ENCODE measurements at places on chromosomes 6 and 20.

DNA sequence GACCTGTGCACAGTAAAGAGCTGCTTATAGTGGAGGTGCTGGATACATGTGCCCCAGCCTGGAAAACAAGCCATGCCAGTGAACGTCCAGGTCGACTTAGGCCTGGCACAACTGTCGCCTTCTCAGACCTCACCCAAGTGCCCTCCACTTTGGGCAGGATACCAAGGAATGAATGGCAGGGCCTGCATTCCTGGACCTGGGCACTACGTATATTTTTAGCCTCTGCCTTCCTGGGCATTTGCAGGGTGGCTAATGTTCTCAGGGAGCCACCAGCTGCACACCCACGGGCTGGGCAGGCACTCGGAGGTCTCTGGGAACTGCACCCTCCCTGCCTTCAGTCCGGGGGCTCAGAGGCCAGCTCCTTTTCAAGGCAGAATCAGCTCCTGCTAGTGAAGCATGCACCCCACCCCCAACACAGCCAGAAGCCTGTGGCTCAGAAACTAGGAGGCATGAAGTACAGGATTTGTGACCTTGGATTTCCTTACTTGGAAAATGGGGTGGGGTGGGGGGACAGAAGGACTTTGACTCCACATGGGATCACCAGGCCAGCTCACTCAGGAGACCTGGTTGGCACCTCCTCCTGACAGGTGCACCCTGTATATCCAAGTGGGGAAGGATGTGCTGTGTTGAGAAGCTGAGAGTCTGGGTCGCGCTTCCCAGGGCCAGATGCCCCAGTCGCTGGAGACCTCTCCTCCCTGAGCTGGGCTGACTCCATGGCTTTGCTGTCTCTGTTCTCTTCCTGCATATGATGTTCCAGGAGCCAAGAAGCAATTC, 2.5 kb upstream of the LSM14B start:
- DNase-seq: peak; percentile 64

DNA sequence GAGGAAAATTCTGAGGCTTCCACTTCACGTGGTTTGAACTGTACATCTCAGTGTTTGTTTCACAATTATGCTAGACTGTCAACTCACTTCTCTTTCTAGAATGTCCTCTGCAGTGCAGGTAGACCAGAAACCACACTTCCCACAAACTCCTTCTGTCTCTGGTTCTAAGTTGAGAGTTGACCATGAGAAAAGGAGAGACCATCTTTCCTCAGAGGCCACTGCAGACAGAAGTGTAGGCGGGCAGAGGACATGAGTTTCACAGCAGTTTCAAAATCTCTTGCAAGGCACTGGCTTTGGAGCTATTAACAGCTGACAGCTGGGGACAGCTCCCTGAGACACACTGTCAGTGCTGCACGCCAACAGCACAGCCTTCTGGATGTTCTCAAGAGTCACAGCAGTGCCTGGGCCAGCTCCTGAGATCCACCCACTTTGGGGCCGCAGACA, 55.4 kb upstream of the MOXD1 start:
- DNase-seq: no peak

DNA sequence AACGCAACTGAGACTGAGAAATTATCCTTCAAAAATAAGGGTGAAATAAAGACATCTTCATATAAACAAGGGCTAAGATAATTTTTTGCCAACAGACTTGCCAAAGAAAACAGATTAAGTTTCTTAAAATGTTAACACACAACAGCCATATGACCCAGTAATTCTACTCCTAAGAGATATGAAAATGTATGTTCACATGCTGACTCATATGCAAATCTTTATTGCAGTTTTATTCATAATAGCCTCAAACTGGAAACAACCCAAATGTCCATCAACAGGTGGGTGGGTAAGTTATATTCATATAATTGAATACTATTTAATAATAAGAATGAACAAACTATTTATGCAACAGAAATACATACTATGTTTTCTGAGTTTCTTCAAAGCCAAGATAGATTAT, 140.1 kb downstream of the REV3L start:
- no peak for DNase-seq

DNA sequence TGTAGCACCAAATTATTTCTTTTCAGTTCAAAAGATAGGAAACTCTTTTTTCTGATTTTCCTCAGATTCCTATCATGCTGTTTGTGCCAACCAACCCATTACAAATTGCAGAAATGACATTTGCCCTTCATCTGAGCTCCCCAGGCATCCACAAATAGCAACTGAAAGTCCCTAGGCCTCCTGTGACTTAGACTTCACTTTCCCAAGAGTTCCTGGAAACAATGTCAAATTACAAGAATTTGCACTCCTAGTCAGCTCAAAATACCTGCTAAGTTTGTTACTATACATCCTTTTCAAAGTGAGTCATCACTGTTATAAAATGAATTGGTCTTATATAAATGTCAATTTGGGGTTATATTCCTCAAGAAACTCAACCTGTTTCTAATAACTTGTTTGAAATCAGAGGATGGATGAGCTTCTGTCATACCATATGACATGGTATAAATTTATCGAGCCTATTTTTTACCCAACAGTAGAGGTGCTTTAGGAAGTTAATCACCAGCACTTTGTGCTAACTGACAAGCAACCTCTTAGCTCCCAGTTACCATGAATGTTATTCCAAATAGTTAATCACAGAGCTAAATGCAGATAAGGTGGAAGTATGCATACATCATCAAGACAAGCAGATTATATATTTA, 256.5 kb downstream of the HACE1 start:
- no peak for DNase-seq

- DNase-seq: no peak
Observed at GRCh38 chr6:159110013-159110412, 59.2 kb upstream of the FNDC1 start.

DNA sequence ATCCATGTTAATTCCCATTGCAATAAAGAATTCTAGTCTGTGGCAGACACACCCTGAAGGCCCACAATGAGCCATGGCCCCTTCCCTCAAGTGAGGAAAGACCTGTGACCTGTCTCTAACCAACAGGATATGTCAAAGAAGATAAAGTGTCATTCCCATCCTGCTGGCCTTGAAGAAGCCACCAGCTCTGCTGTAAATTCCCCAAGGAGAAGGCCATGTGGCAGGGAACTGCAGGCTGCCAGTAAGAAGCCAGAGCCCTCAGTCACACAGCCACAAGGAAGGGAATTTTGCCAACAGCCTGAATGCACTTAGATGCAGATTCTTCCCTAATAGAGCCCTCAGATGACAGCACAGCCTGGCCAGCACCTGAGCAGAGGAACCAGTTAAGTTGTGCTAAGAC, 24.8 kb downstream of the VIP start:
- no peak for DNase-seq

- DNase-seq: no peak
Observed at GRCh38 chr6:10585209-10585845, 64.2 kb downstream of the GCNT2 start.

DNA sequence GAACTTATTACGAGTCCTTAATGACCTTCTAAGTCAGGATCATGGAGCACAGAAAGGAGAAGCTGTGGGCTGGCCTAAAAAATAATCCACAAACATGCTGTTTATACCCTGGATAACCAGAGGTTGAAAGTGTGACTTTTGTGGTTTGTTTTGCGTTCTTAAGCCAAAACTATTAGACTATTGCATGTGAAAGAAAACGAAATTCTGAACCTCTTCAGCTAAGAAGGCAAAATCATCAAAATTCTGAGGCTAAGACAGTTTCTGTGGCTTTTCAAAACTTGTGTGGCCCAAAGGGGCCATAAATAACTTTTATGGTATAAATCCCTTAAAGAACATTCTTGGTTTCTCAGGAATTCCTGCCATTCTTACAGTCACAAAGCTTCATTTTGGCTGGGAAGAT, 251.0 kb downstream of the UST start:
- DNase-seq: no peak

- no peak for DNase-seq
Observed at GRCh38 chr6:151585741-151586140, 91.9 kb downstream of the CCDC170 start.

DNA sequence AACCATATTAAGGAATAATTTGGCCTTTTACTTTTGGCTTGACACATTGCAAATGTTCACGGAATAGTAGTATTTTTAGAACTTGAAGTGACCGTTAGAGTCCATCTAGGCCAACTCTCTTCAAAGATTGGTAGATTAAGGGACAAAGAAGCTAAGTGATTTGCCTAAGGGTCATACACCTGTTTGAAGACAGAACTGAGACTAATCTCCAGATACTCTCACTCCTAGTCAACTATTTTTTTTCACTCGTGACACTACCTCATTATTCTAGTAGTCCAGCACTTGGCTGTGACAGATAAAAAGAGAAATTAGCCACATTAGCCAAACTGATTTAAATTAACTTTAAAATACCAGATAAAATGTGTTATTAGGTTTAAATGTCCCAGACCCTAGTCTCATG, 10.6 kb downstream of the ACSS2 start:
- no peak for DNase-seq

- DNase-seq: no peak
Observed at GRCh38 chr20:2967841-2968240, 75.6 kb upstream of the GNRH2 start.

DNA sequence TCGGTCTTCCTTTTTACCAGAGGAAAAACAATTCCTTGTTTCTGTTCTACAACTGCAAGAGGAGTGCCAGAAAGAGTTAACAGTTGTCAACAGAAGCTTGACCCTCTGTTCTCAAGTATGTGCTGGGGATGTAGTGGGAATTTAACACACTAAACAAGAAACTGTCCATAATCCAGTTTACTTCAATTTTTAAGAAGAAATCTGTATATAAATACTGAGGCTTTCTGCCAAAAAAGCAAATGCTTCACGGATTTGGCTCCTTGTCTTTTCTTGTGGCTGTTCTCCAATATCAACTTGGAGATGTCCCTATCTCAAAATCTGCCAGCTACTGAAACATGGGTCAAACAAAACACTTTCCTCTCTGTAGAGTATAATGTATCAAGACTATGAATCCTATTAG, 26.8 kb downstream of the REV3L start:
- DNase-seq: no peak

DNA sequence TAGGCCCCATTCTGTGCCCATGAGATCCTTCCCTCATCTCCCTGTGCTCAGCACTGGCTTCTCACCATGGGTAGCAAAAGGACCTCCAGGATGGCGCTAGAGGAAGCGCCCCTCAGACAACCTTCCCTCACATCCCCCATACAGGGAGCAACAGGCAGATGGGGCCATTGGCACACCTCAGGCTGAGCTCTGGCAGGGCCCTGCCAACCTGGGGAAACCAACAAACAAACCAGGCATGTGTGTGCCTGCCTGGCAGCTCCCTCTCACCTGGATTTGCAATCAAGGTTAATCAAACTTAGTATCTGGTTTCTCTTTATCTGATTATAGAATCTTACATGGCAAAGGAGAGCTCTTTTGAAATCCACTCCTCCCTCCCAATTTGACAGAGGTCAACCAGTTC, 134.9 kb downstream of the SLC23A2 start:
- no peak for DNase-seq

DNA sequence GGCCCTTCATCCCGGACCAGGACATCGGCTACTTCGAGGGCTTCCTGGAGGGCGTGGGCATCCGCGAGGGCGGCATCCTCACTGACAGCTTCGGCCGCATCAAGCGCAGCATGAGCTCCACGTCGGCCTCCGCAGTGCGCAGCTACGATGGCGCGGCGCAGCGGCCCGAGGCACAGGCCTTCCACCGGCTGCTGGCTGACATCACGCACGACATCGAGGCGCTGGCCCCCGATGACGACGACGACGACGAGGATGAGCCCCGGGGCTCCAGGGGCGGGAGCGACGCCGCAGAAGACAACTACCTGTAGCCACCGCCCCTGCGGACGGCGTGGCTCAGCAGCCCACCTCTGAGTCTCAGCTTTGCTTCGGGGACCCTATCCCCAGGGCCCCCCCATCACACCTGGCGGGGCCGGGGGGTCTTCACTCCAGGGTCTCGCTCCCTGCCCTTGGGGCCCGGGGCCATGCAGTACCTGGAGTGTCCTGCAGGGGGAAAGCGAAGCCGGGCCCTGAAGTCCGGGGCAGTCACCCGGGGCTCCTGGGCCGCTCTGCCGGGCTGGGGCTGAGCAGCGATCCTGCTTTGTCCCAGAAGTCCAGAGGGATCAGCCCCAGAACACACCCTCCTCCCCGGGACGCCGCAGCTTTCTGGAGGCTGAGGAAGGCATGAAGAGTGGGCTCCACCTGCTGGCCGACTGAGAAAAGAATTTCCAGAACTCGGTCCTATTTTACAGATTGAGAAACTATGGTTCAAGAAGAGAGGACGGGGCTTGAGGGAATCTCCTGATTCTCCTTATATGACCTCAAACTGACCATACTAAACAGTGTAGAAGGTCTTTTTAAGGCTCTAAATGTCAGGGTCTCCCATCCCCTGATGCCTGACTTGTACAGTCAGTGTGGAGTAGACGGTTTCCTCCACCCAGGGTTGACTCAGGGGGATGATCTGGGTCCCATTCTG, 20.8 kb upstream of the HCK start:
- DNase-seq: peak; percentile 92

DNA sequence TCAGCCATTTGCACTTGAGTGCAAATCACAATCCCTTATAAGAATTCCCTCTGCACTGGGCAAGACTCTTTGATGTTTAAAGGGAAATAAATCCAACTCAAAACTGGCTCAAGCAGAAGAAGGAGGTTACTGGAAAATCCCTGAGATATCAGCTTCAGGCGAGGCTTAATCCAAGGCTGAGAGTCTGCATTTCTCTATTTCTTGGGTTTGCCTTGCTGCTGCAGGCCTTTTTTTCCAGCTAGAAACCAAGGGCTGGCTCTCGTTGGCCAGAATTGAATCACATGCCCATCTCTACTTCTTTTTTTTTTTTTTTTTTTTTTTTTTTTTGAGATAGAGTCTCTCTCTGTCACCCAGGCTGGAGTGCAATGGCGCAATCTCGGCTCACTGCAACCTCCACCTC, 11.7 kb downstream of the HCK start:
- no peak for DNase-seq

GRCh38 chr6:84453499-84453898, 226.1 kb upstream of the CEP162 start:
- no peak for DNase-seq
